ENCODE measurements at places on chromosomes 13 and 19. TPM values are rescaled to one million over a fixed set of nuclear protein-coding genes. Genes with fewer than 3 reads are reported as not detected.

DNA sequence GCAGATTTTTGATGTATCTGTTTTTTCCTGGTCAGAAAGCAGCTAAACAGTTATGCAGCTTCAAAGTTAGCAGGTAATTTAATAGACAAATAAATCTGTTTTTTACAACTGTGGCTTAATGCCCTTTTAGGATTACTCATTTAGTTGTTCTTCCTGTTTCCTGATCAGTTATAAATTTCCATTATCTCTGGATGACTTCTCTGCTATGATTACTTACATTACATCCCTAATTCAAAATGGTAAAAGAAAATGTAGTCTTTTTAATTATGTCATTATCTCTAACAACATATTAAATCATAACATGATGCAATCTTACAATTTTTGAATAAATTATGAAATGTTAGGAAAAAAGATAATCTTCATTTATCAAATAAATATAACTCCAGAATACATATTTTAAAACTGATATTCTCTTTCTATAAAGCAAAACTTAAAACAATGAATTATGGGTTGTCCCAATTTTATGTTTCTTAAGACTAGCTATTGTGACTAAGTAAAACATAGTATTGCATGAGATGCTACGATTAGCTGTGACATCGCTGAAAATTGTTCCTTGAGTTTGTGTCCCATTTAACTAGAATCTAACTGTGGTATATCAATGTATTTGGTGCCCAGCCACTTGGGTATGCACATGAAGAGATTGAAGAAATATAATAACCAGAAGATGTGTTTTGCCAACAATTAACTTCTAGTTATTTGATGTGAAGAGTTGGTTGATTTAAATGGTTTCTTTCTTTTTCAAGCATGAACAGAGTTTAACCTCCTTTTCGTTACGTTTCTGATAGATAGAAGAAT is 605.3 kb upstream of the SPRY2 start:
- no peaks in the 10 kb centered on the region for H3K36me3 ChIP-seq
- no peaks in the 10 kb centered on the region for H3K27me3 ChIP-seq
- no peak for DNase-seq
- no peaks in the 10 kb centered on the region for H3K4me1 ChIP-seq
- no peak overlapping the region for H3K4me3 ChIP-seq
- no peak overlapping the region for H3K27ac ChIP-seq

DNA sequence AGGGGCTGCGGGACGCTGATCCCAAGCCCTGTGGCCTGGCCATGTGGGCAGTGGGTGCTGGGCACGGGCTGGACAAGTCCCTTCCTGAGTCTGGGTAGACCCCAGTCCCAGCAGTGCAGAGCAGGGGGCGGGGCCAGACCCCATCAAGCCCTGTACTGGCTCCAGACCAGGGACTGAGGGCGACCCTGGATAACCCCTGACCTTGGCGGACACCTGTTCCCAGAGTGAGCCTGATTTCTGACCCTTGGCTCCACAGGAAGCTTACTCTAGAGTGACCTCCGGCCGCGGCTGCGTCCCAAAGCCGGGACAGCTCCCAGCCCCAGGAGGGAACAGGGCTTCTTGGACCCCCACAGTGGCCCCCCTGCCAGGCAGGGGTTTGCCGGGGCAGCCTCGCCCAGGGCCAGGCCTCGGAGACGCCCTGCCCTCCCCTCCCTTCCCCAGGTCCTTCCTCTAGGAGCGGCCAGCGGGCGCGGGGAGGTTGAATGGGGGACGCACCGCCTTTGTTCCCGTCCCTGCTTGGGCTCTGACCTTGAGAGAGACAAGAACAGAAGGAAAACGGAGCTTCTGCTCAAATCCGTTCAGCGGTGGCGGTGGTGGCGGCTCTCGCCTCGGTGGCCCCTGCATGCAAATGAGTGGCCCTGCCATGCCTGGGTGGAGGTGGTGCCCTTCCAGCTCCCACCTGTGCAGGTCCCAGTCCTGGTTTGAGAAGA is 2.3 kb upstream of the EFNA2 start:
- peaks cover 10% of the 10 kb centered on the region for H3K27me3 ChIP-seq
- H3K27ac ChIP-seq = no peak overlapping the region
- H3K4me1 ChIP-seq = peaks cover 19% of the 10 kb centered on the region
- DNase-seq = no peak
- H3K4me3 ChIP-seq = no peak overlapping the region

DNA sequence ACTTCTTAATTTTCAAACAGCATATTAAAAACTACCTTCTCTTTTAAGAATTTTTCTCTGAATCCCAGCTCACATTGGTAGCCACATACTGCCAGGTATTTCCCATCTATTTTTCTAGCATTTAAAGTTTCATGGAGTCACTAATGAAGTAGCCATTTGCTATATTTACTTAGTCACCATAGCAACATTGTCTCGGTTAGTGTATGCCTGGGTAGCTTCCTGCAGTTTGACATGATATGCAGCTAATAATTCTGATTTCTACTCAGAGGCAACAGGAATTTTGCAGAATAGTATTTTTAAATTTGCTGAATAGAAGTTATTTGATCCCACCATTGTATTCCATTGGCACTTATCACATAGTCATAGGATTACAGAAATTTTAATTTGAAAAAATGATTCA is 30.9 kb upstream of the KCTD4 start:
- no peak overlapping the region for H3K27ac ChIP-seq
- H3K4me3 ChIP-seq = no peak overlapping the region
- H3K36me3 ChIP-seq = no peaks in the 10 kb centered on the region
- no peaks in the 10 kb centered on the region for H3K4me1 ChIP-seq

- H3K4me1 ChIP-seq = peaks cover 11% of the 10 kb centered on the region
- no peak for DNase-seq
- no peaks in the 10 kb centered on the region for H3K27me3 ChIP-seq
- no peaks in the 10 kb centered on the region for H3K36me3 ChIP-seq
- no peak overlapping the region for H3K4me3 ChIP-seq
- no peak overlapping the region for H3K27ac ChIP-seq
These were observed 30.7 kb downstream of the HTR2A start for GRCh38 chr13:46866150-46866549.

- peaks cover 51% of the 10 kb centered on the region for H3K36me3 ChIP-seq
- H3K4me1 ChIP-seq = no peaks in the 10 kb centered on the region
- no peak overlapping the region for H3K27ac ChIP-seq
- no peak overlapping the region for H3K4me3 ChIP-seq
These were observed 10.4 kb downstream of the EXOSC8 start for GRCh38 chr13:37011002-37011401.

Gene MYO1F
- 20.4 TPM for total RNA-seq

Gene USE1
- total RNA-seq = 30.9 TPM

Gene MZT1
- 3.2 TPM for total RNA-seq
